Psoas muscle (tissue), 8 donors: ENCODE measurements at places on chromosomes 13 and 19. TPM values are rescaled to one million over a fixed set of nuclear protein-coding genes. Genes with fewer than 3 reads are reported as not detected.

- DNase-seq: no peak
These were observed 12.2 kb upstream of the ZNF888 start for GRCh38 chr19:52935434-52935833.

DNA sequence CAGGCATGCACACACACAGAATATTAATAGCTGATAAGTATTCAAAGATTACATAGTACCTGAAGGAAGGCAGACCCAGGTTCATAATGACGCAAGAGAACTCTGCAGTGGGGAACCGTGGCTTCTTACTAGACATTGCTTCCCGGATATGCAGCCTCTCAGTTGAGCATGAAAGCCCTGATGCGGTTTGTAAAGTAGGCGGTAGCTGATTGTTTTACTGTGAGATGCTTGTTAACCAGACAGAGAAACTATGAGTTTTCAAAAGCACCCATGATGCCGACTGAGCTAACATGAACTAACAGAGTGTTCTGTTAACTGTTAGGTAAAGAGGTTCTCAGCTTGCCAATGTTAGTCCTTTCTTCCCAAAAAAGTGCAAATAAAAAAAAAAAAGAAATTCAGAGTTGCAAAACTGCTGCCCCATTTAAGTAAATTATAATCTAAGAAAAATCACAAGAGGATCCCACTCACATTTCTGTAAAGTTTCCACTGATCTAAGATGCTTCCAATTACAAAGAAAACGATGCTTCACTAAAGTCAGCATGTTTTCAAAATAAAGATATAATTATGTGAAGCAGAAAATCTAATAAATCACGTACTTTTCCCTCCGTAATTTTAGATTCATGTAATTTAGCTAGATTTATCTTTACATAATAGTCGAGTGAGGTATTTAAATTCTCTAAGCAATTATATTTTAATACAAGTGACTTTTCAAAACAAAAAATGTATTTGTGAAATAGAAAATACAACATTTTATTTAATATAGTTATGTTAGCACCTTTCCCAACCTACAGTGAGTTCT, 2.2 kb downstream of the FLT1 start:
- DNase-seq: no peak

- no peak for DNase-seq
These were observed 6.2 kb upstream of the EPN1 start for GRCh38 chr19:55668603-55669348.

DNA sequence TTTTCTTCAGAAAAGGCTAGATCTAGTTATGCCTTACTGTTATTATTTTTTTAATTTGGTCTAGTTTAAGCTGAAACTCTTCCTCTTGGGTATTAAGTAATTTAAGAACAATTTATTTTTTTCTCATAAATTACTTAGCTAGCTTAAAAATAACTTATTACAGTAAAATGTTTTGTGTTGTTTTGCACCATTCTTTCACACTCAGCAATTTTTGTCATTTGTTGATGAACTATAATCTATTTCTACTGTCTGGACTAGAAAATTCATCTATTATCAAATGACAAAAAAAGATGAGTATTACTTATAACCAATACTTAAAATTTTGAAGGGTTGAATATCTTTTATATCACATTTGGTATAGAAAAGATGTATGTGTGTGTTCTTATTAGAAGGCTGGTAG, 1.6 kb upstream of the LPAR6 start:
- DNase-seq: no peak

Gene ZNF525
- total RNA-seq: 2.0 TPM

DNA sequence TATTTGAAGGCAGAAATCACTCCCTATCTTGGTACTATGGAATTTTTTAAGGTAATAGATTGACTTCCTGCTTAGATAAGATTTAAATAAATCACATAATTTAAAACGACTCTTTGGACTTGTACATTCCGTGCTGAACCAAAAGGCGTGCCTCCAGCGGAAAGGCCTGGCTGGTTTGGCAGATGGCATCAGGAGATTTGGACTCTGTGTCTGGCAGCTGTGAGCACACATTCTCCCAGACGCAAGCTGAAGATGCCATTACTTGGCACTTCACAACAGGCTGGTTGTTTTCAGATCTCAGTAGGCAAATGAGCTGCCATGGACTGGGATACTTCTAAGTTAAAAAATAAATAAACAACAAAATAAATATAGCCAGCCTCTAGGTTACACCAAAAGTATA, 104.5 kb upstream of the SLC15A1 start:
- no peak for DNase-seq

Gene ADAMTSL5
- 20.1 TPM for total RNA-seq

GRCh38 chr19:18883526-18884304, 12.2 kb downstream of the CERS1 start:
- no peak for DNase-seq

- no peak for DNase-seq
These were observed 13.4 kb upstream of the ERFL start for GRCh38 chr19:41941410-41942202.

DNA sequence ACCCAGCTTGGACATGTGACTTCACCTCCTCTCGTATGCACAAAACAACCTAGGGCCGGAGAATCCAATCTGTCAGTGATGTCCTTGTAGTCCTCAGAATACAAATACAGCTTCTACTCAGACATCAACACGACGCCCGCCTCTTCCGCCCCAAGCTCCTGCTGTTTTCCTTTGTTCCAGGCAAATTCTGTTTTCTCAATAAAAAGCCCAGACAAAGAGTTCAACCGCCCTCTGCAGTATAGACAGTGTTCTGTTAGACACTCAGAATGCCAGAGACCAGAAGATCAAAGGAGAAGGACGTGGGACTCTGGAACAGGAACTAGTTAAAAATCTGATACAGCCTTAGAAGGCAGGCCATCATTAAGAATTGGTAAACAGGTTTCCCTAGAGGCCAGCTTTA, 42.0 kb upstream of the GGACT start:
- DNase-seq: no peak

DNA sequence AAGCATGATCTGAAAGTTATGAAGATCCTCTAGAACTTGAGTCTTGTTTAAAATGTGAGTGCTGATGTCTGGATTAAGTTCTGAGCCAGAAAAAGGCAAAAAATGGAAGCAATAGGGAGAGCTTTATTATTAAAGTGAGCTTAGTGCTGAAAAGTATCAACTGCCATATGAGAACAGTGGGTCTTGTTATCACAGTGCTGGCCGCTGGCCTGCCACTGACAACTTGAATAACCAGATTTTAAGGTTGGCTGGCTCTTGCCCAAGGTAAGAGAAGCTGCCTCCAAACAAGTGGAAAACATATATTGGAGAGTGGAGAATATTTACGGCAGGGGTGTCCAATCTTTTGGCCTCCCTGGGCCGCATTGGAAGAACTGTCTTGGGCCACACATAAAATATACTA, 33.9 kb downstream of the NUFIP1 start:
- DNase-seq: no peak

Gene ALOX5AP
- total RNA-seq: 5.4 TPM

DNA sequence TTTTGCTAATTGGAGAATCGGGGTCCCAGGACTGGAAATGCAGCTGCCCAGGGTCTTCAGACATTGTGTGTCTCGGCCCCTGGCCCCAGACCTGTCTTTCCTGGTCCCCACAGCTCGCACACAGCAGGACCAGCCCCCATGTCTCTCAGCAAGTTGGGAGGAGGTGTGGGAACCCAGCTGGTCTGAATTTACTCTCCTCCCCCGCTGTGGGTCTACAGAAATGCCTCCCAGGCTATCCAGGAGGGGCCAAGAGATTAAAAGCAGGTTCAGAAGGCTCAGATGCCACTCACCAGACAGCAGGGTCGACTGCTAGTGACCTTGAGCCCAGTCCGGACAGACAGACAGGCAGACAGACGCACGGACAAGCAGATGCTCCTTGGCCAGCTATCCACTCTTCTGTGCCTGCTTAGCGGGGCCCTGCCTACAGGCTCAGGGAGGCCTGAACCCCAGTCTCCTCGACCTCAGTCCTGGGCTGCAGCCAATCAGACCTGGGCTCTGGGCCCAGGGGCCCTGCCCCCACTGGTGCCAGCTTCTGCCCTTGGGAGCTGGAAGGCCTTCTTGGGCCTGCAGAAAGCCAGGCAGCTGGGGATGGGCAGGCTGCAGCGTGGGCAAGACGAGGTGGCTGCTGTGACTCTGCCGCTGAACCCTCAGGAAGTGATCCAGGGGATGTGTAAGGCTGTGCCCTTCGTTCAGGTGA, at the start of gene DAND5:
DAND5 (plus strand) TSS at position 285 of the 697 bp plus-strand sequence; CDS start at position 370, 85 bp downstream.
- no peak for DNase-seq

Gene B3GNT8
- 0.55 TPM for total RNA-seq

GRCh38 chr13:90416519-90416918, 931.0 kb upstream of the MIR17HG start:
- DNase-seq: no peak

DNA sequence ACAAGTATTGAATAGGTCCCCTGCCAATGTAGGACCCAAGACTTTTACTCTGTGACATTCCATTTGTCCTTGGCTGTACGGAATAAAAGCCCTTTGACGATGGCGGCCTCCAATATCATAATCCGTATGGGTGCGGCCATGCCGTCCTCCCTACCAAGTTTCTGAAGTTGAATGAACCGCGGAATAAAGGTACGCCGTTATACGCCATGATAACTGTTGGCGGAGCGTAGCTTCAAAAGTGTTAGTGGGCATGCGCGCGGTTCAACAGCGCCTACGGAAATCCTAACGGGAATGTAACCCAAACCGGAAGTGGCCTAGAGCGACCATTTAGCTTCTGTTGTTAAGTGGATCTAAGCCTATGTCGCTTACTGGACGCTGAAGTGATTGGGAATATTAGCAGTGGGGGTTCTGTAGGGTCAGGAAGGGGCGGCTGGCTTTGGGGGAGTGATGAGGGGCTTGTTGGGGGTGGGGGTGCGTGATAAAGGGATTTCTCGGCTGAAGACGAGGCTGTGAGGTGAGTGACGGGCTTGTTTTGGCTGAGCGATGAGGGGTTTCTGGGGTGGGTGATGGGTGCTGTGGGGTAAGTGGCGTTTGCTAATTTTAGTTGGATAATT, at the start of gene ZNF175:
ZNF175 (plus strand) TSS at position 322 of the 614 bp plus-strand sequence. CDS start 2,047 bp downstream, outside the sequence.
- DNase-seq: peak; percentile 97

Gene PTH2
- not detected for total RNA-seq

DNA sequence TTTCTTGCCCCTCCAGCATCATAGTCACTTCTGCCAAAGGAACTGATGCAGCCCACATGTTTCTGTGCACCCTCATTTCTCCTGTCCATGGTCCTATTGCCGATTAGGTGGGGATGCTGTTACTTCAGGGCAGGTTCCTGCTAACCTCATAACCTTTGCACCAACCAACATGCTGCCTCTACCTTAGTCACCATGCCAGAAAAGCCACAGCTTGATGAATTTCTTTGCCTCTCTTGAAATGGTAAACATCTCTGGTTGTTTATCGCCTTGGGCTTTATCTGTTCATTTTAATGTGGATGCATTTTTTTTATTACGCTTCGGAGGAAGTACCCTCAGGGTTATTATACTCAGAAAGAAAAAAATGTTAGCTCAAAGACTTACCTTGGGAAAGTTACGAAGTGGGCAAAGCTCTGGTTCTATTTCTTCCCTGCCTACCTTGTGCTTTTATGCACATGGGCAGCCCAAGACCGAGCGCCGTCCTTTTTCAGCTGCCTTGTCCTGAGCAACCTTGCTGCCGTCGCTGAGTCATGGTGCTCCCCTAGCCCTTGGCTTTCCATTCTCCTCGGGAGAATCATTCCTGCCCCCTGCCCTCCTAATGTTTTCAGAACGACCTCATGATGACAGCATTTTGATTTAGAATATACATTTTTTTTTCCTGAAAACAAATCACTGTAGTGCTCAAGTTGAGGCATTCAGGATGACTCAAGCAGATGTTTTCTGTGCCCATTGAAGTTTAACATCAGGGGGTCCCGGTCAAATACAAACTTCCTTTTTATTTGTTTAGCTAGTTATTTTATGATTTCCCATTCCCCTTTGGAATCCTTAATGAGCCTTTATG, 280.0 kb downstream of the SHISA2 start:
- no peak for DNase-seq

DNA sequence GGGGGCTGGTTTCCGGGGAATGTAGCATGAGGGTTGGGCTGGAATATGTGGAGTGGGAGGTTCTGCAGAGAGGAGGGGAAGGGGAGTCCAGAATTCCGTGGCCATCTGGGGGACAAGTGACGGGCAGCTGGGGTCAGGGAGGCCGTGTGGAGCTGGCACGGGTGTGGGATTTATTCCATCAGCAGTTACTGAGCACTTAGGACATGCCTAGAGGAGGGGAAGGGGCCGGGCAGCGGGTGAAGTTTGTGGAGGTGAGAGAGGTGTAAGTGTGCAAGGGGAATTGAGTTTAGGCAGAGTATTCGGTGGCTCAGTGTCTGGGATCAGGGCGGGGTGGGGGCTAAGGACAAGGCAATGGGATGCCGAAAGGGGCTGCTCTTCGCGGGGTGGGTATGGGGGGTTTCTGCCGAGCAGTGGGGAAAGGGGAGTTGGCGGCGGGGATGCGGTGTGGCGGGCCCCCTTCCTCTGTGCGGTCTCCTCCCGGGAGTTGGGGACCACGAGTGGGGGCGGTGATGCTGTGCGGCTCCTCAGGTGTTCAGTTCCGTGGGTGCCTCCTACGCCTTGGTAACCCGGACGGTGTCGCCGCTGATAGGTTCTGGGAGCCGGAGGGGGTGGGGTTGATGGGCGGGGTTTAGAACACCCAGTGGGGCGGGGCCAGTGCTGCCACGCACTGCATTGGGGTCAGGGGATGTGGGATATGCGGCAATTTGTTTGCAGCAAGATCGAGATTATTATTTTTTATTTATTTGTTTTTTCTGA, 5.4 kb downstream of the CCDC61 start:
- DNase-seq: no peak

DNA sequence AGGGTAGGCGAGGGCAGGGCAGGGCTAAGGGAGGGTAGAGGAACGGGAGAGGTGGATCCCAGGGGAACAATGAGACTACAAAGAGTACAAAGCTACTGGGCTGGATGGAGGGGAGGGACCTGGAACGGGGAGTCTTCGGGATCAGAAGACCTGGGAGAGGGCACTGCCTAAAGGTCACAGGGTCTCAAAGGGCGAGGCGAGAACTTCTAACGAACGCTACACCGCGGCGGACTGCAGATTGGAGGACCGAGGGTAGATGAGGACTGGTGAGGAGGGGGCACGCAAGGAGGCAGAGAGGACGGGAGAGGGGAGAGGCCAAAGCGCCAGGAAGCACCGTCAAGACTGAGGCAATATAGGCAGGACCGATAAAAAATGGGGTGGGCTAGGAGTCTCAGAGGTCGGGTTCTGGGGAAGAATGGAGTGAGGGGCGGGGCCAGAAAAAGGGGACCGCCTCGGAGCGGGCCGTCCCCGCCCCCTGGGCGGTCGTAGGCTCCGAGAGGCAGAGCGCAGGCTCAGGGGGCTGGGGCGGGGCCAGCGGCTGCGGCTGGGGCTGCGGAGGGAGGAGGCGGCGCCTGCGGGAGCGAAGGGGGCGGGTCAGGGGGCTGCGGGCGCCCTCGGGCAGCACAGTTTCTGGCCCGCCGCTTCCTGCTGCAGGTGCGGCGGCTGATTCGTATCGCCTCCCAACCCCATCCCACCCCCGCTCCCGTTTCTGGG, 1.3 kb upstream of the KCNC3 start:
- DNase-seq: peak; percentile 92

Gene FREM2
- total RNA-seq: 3.2 TPM

- DNase-seq: no peak
These were observed 56.9 kb upstream of the ZNF254 start for GRCh38 chr19:24029941-24030636.
